ENCODE measurements at places on chromosomes 2 and 18.

GRCh38 chr2:218024336-218024735 is 21.5 kb upstream of the TNS1 start:
- H3K4me1 ChIP-seq = peaks cover 73% of the 10 kb centered on the region
- no peak for DNase-seq
- H3K4me3 ChIP-seq = no peak overlapping the region
- H3K27ac ChIP-seq = peak overlapping the region; percentile 30
- H3K27me3 ChIP-seq = no peaks in the 10 kb centered on the region

- H3K36me3 ChIP-seq = no peaks in the 10 kb centered on the region
- peak within 1 kb of the TSS; percentile 34 for H3K4me3 ChIP-seq
- no peaks in the 10 kb centered on the region for H3K4me1 ChIP-seq
Observed at GRCh38 chr2:224401641-224402342, at the start of gene FAM124B. Gene FAM124B, minus strand, starts transcription at chr2:224402107. Its CDS starts 339 bp downstream, at chr2:224401768.

- H3K36me3 ChIP-seq = no peaks in the 10 kb centered on the region
- DNase-seq = no peak
- H3K4me1 ChIP-seq = no peaks in the 10 kb centered on the region
- H3K27me3 ChIP-seq = no peaks in the 10 kb centered on the region
Observed at GRCh38 chr2:223944166-223944702, 901 bp downstream of the WDFY1 start.

- no peak overlapping the region for H3K4me3 ChIP-seq
- no peaks in the 10 kb centered on the region for H3K4me1 ChIP-seq
- H3K27ac ChIP-seq = no peak overlapping the region
- H3K36me3 ChIP-seq = no peaks in the 10 kb centered on the region
- no peaks in the 10 kb centered on the region for H3K27me3 ChIP-seq
- DNase-seq = no peak
Observed at GRCh38 chr2:37300578-37300977, 24.1 kb downstream of the PRKD3 start.

DNA sequence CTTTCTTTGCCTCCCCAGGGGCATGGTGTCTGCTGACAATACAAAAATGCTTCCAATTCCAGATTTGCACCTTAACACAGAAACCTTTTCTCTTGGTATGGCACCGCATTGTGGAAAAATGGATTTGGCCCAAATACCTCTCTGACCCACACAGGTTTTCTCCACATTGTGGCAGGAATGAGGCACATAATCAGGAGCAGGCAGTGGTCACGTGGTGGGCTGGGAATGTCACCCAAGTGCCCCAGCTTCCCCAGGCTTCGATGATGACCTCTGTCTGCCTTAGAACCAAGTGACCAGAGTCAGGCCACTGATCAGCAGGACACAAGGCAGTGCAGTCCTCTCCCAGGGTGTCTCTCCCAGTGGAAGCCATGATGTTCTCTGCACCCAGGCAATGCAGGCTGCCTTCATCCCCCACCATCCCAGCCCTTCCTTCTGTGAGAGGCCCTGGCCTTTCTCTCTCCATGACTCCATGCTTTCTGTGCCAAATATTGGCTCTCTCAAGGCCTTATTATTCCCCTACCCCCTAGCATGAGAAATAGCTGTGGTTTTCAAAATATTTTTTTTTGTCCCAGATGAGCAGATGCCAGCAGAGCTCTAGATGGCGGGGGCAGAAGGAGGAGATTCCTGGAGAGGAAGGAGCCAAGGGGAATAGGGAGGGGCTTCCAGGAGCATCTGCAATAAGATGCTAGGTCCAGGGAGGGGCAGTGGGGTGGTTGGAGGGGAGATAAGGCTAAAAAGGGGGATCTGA is 198.9 kb downstream of the ACKR3 start:
- no peaks in the 10 kb centered on the region for H3K36me3 ChIP-seq
- no peaks in the 10 kb centered on the region for H3K27me3 ChIP-seq
- H3K4me3 ChIP-seq = no peak overlapping the region
- H3K4me1 ChIP-seq = no peaks in the 10 kb centered on the region
- H3K27ac ChIP-seq = no peak overlapping the region

DNA sequence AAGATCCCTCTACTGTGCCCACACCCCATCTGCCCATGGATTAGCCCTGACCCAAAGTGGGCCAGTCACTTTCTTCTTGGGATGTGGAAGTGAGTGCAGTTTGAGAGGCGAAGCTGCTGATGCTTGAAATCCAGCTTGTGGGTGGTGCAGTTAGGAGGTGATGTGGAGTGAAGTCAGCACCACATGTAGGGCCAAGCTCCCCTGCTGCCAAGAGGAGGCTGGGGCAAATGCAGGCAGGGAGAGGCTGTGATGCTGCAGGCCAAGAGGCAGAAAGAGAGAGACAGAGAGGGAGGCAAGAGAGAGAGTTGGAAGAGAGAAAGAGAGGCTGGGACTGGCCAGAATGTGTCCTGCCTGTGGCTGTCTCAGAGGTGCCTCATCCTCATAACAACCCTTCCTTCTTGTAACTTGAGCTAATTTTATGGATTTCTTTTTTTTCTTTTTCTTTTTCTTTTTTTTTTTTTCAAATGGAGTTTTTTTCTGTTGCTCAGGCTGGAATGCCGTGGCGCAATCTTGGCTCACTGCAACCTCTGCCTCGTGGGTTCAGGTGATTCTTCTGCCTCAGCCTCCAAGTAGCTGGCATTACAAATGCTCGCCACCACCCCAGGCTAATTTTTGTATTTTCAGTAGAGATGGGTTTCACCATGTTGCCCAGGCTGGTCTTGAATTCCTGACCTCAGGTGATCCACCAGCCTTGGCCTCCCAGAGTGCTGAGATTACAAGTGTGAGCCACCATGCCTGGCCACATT is 35.3 kb upstream of the CAB39 start:
- no peak for DNase-seq
- H3K27me3 ChIP-seq = no peaks in the 10 kb centered on the region
- no peak overlapping the region for H3K4me3 ChIP-seq

- H3K36me3 ChIP-seq = peaks cover 3% of the 10 kb centered on the region
- DNase-seq = no peak
- H3K4me3 ChIP-seq = no peak overlapping the region
- H3K4me1 ChIP-seq = peaks cover 30% of the 10 kb centered on the region
Observed at GRCh38 chr2:105325389-105325963, 4.1 kb downstream of the TGFBRAP1 start.

GRCh38 chr2:11045294-11045693 is 110.0 kb upstream of the SLC66A3 start:
- H3K36me3 ChIP-seq = no peaks in the 10 kb centered on the region
- no peak overlapping the region for H3K27ac ChIP-seq
- H3K27me3 ChIP-seq = no peaks in the 10 kb centered on the region
- DNase-seq = no peak

GRCh38 chr2:144451443-144451842 is 68.5 kb downstream of the ZEB2 start:
- H3K4me1 ChIP-seq = no peaks in the 10 kb centered on the region
- H3K4me3 ChIP-seq = no peak overlapping the region
- peak overlapping the region; percentile 80 for H3K27ac ChIP-seq
- no peaks in the 10 kb centered on the region for H3K36me3 ChIP-seq
